ENCODE measurements at places on chromosomes 2 and 18.

- DNase-seq = no peak
These were observed 433.5 kb upstream of the LRATD1 start for GRCh38 chr2:14199040-14199439.

DNA sequence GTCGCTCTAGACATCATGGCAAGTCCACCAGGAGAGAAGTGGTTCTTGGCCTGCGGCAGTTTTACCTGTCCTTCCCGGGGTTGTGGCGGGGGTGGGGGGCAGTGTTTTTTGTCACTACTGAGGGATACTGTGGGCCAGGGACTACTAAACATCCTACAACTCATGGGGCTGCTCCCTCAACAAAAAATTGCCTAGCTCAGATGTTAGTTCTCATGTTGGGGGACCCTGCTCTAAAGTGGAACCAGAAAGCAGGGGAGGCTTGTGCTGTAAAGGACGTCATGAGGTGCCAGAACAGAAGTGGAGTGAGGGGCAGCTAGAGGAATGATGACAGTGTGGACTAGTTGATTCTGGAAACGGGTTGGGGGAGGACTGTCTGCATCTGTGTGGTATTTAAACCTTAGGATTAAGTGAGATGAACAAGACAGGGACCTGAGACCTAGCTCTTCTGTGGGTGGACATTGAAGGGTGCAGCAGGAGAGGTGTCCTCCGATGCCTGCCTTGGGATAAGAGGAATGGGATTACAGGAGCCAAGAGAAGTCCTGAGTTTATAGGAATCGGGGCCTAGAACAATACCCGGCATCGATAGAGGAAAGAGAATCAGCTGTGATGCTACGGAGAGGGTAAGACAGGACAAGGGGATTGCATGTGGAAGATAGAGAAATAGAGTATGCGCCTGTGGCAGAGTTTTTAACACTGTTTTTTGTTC lies 2.7 kb downstream of the RPL31 start:
- DNase-seq = no peak

DNA sequence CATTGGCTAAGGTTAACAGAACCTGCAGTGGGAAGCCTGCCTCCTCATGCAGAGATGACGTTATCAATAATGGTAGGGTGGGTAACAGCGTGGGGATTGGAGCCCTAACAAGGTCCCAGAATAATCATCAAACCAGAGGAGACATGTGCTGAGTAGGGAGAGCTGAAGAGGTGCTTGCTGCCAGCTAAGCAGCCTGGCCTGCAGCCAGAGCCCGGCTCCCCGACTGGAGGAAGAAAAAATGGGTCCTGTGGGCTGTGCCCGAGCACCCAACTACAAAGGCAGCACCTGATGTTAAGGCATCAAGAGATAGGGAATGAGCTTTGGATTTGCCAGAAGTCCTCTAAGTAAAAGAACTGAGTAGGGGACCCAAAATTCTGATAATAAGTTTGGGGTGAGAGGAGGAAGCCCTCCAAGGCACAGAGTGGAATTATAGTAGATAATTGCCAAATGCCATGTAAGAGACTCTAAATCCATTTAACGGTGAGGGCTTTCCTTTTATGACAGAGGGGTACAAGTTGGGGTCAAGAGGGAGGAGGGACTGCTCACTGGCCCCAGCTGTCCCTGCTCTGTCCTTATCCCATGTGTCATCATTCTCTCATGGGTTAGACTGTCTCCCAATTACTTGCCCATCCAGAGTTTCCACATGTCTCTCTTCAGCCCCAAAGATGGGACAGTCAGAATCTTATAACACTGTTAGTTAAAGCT lies 156.1 kb downstream of the ANTXR1 start:
- no peak for DNase-seq

- no peak for DNase-seq
These were observed 62.5 kb downstream of the FAM228A start for GRCh38 chr2:24237313-24237712.

DNA sequence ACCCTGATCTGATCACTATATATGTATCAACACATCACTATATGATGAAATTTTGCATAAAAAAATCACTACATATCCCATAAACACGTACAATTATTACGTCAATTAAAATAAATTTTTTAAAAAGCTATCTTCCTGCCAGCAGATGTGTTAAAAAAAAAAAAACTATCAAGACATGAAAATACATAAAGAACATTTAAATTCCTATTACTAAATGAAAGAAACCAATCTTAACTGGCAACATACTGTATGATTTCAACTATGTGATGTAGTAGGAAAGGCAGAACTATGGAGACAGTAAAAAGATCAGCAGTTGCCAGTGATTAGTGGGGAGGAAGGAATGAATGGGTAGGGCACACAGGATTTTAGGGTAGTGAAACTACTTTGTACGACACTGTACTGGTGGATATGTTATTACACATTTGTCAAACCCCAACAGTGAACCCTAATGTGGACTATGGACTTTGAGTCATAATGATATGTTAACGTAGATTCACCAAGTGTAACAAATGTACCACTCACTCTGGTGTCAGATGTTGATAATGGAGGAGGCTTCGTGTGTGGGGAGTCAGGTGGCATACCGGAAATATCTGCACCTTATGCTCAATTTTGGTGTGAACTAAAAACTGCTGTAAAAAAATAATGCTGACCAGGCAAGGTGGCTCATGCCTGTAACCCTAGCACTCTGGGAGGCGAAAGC lies 27.4 kb downstream of the USP34 start:
- DNase-seq = no peak

DNA sequence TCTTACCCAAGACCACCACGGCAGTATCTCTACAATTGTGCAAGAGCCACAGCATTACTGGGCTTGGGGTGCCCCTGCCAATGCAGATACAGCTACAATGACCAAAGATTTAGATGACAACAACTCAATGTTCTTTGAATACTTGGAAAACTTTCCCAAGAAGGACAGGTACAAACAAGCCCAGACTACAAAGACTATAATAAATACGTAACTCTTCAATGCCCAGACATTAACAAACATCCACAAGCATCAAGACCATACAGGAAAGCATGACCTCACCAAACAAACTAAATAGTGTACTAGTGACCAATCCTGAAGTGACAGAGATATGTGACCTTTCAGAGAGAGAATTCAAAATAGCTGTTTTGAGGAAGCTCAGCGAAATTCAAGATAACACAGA lies 62.8 kb downstream of the ICA1L start:
- no peak for DNase-seq

- no peak for DNase-seq
These were observed 786.6 kb upstream of the CDH2 start for GRCh38 chr18:28963481-28963880.

GRCh38 chr2:213475433-213475832 lies 191.2 kb downstream of the SPAG16 start:
- DNase-seq = no peak

- DNase-seq = peak; percentile 41
These were observed at the start of gene SH3RF3 for GRCh38 chr2:109128616-109129355. Gene SH3RF3 (plus strand): TSS chr2:109129205.

DNA sequence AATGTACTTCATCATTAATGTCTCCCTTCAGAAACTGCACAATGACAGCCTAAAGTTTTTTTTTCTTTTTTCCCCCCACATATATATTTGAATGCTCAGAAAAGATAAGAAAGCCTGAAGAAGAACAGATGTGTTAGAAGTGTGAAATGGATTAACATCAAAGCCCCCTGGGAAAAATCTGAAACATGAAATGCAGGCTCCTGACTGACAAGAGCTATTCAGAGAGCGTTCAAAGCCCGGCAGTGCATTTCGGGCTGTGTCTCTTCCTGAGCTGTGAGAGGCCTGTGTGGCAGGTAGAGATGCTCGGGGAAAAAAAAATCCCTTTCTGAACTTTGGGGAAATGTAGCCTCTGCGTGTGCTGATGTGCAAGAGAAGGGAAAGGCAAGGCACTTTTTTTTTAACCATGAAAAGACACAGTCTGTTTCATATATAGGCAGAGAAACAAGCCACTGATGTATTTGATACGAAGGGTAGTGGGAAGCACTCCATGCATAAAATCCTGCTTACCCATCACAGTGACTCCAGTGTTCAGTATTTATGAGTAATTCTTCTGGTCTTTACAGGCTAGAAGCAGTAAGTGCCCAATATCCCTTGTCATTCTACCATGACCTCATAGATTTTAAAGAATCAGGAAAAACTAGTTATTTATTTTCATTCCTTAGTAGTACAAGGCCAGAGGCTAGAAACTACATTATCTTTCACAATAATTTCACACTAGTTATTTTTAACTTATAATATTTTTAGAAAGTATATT lies 1574.2 kb upstream of the PIK3C3 start:
- DNase-seq = no peak

- DNase-seq = no peak
These were observed 471.4 kb downstream of the DCDC2C start for GRCh38 chr2:4174796-4175195.
